ENCODE measurements at places on chromosomes 13 and 19.

- DNase-seq: no peak
Observed at GRCh38 chr13:98774776-98775175, 22.3 kb upstream of the SLC15A1 start.

DNA sequence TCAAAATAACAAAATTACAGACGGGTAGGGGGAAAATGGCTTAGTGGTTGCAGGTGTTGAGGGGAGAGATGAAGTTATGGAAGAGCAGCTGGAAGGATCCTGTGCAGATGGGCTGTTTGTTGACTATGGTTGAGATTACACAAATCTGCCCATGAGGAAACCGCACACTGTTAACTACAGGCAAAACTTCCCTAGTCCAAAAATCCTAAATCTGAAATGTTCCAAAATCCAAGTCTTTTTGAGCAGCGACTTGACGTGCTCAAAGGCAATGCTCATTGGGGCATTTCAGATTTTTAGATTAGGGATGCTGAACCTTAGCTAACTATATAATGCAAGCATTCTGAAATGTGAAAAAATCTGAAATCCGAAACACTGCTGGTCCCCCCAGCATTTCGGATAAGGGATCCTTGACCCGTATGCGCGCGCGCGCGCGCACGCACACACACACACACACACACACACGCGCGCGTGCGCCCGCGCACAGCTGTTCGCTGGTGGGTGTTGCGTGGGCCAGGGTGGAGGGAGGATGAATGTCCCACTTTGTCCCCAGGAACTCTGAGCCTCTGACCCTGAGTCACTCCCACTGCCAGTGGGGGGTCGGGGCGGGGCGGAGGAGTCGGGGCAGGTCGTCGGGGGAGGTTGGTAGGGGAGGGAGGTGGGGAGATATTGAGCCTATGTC is 6.8 kb downstream of the F2RL3 start:
- DNase-seq: no peak

GRCh38 chr13:112783978-112784371 is 94.1 kb downstream of the ATP11A start:
- no peak for DNase-seq

DNA sequence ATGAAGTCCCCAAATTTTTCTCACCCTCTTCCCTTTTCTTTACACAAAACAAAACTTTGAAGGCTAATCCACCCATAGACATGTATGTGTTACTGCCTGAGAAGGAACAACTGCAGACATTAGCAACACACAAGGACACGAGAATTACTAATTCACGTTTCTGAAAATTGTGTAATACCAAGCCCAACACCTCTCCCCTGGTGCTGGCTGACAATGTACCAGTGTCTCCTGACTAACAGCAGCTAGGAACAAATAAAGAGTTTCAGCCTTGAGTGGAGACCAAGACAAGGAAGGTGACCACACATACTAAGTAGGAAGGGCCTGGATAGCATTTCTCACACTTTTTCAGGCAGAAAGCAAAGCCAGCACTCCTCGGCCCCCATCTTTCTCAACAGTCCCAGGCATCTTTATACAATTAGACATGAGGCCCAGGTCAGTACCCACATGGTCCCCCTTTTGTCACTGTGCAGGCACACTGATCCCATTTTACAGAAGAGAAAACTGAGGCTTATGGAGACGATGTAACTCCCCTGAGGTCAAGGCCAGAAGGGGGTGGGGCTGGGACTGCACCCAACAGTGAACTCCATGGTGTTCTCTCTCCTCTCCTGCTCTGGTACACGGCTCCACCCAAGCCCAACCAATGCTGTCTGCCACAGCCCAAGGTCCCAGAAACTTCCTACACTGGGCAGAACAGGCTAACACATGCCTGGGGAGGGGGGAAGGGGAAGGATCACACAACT is 8.7 kb downstream of the BRD4 start:
- no peak for DNase-seq

- no peak for DNase-seq
Observed at GRCh38 chr19:29887442-29887855, 54.6 kb upstream of the URI1 start.

- DNase-seq: no peak
Observed at GRCh38 chr13:46530084-46530935, 22.7 kb upstream of the LRCH1 start.

DNA sequence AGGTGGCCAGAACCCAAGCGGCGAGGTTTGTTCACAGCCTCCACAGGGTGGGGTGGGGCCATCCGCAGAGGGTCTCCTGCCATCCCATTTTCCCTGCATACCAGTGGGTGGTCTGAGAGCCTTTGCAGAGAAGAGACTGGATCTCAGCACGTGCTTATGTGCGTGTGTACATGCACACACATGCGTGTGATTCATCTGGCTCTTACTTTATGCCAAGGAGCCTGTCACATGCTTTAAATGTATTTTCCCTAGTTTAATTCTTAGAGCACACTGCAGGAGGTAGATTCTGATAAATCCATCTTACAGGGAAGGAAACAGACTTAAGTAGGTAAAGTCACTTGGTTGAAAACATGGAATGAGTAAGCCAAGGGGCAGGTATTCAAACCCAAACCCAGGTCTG is 47.1 kb downstream of the CAPN12 start:
- no peak for DNase-seq

GRCh38 chr19:38266981-38267597 is 2.7 kb downstream of the SPINT2 start:
- DNase-seq: no peak

- no peak for DNase-seq
Observed at GRCh38 chr19:29029268-29029958, 183.5 kb downstream of the UQCRFS1 start.

DNA sequence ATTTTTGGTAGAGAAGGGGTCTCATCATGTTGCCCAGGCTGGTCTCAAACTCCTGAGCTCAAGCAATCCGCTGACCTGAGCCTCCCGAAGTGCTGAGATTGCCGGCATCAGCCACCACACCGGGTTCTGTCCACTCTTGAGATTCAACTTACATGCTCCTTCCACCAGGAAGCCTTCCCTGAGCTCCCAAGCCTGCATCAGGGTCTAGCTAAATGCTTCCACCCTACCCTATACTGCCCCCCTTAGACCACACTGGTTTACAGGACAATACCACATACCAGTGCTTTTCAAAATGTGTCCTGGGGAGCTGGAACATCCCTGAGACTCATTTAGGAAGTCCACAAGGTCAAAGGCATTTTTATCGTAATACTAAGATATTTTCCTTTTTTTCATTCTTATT is 15.1 kb upstream of the CACNG8 start:
- no peak for DNase-seq

- no peak for DNase-seq
Observed at GRCh38 chr13:76754414-76754813, 131.8 kb downstream of the KCTD12 start.

DNA sequence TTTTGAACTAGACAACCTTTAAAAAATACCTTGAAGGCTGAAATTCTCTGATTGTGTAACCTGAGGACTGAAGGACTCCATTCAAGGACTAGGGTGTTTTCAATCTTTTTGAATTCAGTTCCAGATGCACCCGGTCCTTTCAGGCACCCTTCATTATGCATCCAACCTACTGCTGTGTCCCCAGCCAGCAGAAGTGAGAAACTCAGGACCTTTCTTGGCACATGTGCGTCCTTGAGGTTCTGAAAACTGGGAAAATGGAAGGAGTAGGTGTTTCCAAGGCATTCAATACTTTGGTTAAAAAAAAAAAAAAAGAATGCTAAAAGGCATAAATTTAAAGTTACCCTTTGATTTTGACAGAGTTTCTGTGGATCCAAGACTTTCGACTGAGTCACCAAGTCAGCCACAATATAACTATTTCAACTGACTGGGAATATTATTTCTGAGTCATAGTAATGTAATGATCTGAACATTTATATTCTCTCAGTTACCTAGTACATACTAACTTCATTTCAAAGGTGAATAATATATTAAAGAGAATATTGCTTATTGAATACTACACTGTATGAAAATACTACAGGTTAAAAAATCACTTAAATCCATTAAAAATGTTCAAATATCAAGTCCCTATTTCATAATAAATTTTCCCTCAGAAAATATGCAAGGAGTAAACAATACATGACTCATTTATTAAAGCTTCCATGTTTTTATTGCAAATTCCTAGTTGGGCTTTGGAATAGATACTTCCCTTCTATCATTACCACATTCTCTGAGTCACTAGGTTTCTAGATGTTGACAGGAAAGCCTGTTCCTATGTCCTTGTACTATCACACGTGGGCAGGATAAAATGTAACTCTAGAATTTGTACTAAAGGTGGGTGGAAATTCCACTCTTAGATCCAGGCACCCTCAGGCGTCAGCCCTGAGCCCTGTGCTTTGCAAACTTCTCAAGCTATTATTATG is 2.4 kb upstream of the ITGBL1 start:
- DNase-seq: no peak

DNA sequence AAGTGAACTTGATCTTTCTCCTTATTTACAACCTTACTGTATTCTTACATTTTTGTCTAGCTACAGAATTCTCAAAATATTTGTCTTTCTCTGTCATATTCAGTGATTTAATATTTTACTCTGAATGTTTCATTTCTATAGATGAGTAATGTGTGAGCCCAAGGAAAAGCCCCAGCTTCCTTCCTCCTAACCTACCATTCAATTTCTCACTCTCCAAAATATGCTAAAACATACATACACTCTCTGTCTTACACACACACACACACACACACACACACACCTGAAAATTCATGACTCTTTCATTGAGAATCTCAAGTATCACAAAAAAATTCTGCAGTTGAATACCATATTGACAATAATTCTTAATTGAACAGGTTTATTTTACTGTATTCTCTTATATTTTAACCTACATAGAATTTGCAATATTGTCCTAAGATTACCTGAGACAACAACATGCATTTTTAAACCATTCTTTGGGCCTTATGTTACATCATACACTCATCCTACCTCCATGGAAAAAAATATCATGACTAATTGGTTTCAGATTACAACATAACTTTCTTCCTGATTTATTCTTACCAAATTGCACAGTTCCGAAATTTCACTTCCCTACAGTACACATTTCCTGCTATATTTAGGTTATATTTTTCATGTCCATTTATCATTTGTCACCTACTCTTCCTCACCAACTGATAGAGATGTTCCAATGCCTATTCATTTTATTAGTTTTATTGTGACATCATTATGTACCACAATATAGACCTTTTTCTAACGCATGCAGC is 1965.6 kb upstream of the PCDH20 start:
- no peak for DNase-seq

- no peak for DNase-seq
Observed at GRCh38 chr19:53037101-53038097, 7.1 kb upstream of the ERVV-2 start.

DNA sequence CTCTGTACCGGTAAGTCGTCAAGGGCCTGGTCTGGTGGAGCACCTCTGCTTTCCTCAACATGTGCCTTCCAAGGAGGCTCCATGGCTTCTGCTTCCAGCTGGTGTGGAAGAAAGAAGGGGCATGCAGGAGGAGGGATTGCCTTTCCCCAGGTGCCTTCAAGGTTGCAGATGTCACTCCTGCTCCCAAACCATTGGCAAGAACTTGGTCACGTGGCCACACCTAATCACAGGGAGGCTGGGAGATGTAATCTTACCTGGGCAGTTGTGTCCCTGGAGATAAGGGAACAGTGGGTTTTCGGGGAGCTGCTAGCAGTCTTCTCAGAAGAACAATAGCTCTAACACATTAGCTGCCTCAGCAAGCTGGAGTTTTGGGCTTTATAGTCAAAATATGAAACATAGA is 9.7 kb upstream of the GPR18 start:
- DNase-seq: no peak

DNA sequence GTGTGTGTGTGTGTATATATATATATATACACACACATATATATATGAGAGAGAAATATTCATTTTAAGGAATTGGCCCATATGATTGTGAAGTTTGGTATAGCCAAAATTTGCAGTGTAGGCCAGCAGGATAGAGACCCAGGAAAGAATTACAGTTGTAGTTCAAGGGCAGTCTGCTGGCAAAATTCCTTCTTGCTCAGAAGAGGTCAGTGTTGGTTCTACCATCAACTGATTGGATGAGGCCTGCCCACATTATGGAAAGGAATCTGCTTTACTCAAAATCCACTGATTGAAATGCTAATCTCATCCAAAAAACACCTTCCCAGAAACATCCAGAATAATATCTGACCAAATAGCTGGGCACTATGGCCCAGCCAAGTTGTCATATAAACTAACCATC is 24.0 kb downstream of the RNF6 start:
- no peak for DNase-seq

All from stimulated activated CD8-positive, alpha-beta memory T cell treated with anti-CD3 and anti-CD28 coated beads, Interleukin-4, amount 100 ng/mL, for 1 hour (primary cell).